ENCODE measurements at places on chromosomes 11 and 22.

- DNase-seq = peak; percentile 43
These were observed 37.8 kb downstream of the SLC5A1 start for GRCh38 chr22:32080904-32081303.

DNA sequence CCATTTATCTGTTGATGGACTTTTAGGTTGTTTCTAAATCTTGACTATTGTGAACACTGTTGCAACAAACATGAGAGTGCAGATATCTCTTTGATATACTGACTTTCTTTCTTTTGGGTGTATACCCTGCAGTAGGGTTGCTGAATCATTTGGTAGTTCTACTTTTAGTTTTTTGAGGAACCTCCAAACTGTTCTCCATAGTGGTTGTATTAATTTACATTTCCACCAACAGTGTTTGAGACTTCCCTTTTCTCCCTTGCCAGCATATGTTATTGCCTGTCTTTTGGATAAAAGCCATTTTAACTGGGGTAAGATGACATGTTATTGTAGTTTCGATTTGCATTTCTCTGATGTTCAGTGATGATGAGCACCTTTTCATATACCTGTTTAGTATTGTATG is 330.0 kb downstream of the DDX10 start:
- no peak for DNase-seq

- no peak for DNase-seq
These were observed 199.3 kb downstream of the TBC1D22A start for GRCh38 chr22:46961591-46962295.

DNA sequence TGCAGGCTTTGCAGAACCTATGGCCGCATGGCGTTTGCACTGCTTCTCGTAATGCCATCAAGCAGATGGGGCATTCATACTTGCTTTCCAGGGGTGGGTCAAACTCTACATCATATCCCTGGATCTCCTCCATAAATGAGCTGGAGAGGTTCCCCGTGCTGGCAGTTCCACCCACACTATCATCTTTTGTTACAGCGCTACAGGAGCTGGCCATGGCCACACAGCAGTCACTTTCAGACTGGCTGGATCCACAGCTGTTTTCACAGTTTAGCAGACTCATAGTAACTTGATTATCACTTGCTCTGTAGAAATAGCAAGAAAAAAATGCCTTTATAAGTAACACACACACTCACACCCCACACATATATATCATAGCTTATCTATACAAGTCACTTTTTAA is 8.8 kb downstream of the TRAF6 start:
- DNase-seq = no peak

GRCh38 chr11:2369896-2370295 is 7.2 kb upstream of the CD81 start:
- DNase-seq = no peak

GRCh38 chr22:27993201-27993635 is 74.2 kb upstream of the PITPNB start:
- no peak for DNase-seq

GRCh38 chr11:126348806-126349582 is 6.5 kb upstream of the ST3GAL4 start:
- DNase-seq = no peak

DNA sequence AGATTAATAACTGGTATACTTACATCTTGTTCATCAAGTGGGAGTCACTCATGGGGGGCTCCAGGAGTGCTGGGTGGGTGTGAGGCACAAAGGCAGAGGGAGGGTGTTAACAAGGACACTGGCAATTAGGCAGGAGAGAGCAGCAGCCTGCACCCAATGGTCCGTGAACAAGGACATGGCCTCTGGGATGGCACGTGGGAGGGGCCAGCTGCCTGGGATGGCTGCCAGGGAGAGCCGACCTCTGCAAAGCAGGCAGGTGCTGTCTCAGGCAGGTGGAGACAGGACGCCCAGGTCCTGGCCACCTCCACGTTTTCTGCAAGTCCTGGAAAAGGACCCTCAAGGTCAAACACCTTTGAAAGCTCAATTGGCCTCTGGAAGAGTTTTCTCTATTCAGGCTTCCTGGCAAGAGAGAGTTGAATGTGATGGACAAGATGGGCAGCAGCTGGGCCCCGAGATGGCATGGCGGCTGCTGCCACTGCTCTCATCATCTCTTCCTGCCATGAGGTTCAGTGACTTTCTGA is 257.1 kb downstream of the BUD13 start:
- DNase-seq = no peak

DNA sequence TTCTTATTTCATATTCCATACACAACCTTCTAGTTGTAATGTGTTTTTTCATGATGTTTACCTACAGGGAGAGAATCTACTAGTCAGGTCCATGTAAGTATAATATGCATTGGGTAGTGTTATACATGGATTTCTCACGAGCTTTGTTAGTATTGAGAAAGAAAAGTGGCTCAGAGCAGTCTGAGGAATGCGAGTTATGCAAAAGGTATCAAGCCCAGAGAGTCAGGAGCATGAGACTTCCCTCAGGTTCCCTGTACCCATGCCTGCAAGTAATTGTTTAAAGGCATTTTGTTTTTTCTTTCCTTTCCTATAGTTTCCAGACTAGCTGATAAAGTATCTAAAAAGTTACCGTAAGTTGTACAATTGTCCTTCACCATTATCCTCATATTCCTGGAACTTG is 66.1 kb downstream of the STK33 start:
- no peak for DNase-seq

- no peak for DNase-seq
These were observed 68.5 kb downstream of the DHCR7 start for GRCh38 chr11:71379701-71380100.

- no peak for DNase-seq
These were observed 15.1 kb upstream of the SPON1 start for GRCh38 chr11:13947379-13947778.

GRCh38 chr22:29308791-29309262 is 2.4 kb downstream of the GAS2L1 start:
- peak; percentile 20 for DNase-seq

GRCh38 chr22:28402539-28402938 is 277.1 kb downstream of the TTC28 start:
- no peak for DNase-seq

- no peak for DNase-seq
These were observed 201.1 kb downstream of the CADM1 start for GRCh38 chr11:115302946-115303703.

DNA sequence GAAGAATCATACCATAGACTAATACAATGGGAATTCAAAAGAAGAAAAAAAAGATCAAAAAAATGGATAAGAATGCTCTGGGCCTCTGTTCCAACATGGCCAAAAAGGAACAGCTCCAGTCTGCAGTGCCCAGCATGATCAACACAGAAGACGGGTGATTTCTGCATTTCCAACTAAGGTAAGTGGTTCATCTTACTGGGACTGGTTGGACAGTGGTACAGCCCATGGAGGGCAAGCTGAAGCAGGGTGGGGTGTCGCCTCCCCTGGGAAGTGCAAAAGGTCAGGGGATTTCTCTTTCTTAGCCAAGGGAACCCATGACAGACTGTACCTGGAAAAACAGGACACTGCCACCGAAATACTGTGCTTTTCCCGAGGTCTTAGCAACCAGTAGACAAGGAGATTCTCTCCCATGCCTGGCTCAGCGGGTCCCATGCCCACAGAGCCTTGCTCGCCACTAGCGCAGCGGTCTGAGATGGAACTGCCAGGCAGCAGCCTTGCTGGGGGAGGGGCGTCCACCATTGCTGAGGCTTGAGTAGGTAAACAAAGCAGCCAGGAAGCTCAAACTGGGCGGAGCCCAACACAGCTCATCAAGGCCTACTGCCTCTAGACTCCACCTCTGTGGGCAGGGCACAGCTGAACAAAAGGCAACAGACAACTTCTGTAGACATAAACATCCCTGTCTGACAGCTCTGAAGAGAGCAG is 428.4 kb downstream of the MN1 start:
- DNase-seq = no peak

DNA sequence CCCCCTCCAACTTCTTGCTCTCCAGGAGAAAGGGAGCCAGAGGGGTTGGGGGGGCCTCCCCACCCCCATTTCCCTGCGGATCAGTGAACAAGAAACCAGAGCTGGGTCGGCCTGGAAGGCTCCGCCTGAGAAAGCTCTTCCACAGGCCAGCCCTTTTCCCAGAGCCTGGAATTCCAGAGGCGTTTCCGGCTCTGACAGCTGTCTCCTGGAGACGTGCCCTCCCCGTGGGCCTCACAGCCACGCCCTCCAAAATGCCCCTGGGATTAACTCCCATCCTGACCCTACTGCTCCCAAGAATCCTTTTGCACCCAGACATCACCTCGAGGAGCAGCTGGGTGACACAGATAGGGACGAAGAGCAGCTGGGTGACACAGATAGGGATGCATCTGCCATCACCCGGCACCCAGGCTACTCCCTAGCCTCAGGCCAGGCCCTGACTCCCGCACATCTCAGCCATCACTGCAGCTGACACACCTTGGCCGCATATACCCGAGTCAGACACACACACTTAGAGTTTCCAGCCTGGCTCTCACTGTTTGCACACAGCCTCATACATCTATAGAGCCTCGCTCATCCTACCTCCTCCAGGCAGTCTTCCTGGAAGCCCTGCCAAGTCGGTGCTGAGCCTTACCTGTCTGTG is 7.6 kb upstream of the CDC42EP1 start:
- no peak for DNase-seq

DNA sequence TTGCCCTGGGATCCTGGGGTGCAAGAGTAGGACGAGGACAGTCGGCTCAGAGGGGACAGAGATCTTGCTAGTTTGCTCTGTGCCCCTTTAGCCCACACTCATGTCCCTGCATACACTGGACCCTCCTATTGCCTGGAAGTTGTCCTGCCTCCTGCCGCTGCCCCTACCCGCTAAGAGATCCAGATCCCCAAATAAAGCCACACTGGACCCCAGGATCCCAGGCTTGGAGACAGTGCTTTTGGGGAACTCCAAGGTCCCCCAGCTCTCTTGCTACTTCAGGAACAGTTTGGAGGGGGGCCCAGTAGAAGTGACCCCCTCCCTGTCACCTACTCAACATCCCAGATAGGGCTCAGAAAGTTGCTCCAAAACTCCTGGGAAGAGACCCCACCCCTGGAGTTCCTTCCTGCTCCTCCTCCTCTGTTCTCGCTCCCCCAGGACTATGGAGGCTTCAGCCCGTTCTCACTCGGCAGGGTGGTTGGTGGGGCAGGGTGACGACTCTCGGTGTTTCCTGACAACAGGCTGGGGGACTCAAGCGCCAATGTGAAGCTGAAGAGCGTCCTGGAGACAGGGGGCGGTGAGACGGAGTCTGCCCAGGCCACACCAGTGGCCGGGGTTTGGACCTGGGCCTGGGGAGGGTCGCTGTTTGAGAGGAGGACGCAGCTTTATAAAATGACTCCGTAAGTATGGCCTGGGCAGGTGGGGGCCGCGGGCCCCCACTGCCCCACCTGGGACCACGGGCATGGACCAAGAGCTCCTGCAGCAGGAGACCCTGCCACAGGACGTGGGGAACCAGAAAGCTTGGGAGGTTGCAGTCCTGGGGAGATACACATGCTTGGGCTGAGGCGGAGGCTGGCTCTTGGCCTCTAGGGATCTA is 19.2 kb upstream of the TUB start:
- DNase-seq = no peak

- DNase-seq = no peak
These were observed 14.2 kb downstream of the MCAT start for GRCh38 chr22:43128928-43129424.

GRCh38 chr11:62552485-62553079 is 6.0 kb upstream of the AHNAK start:
- DNase-seq = peak; percentile 43

Data from CD4-positive, alpha-beta T cell treated with Interleukin-12 subunit alpha and Interleukin-12 subunit beta, for 1 hour (primary cell).